ENCODE measurements at places on chromosomes 3 and 15. TPM values are rescaled to one million over a fixed set of nuclear protein-coding genes. Genes with fewer than 3 reads are reported as not detected.

The FAM3D gene
- 0.67 TPM for total RNA-seq

The SUCNR1 gene
- total RNA-seq, result 11.4 TPM

The PRR20G gene
- not detected for total RNA-seq

The SLC6A11 gene
- total RNA-seq, result not detected

The FGF7 gene
- total RNA-seq, result 111 TPM

The SLC24A5 gene
- total RNA-seq, result not detected

The HYKK gene
- 7.0 TPM for total RNA-seq

The TMEM87A gene
- total RNA-seq, result 133 TPM

The EOMES gene
- not detected for total RNA-seq

The PROK2 gene
- total RNA-seq, result not detected

The CCR3 gene
- not detected for total RNA-seq

The RHOV gene
- total RNA-seq, result not detected

The IL17RB gene
- 2.4 TPM for total RNA-seq

The ALDH1A2 gene
- total RNA-seq, result 5.4 TPM

The AGBL1 gene
- total RNA-seq, result not detected

The FEZF2 gene
- total RNA-seq, result not detected

The CLDN16 gene
- 3.3 TPM for total RNA-seq

The FAM107A gene
- total RNA-seq, result 62.3 TPM

The NMNAT3 gene
- 10.3 TPM for total RNA-seq

The LRRN1 gene
- total RNA-seq, result 29.2 TPM
